ENCODE measurements at places on chromosomes 4 and X.

- DNase-seq, result no peak
These were observed 112.1 kb downstream of the AFAP1 start for GRCh38 chr4:7827566-7827965.

DNA sequence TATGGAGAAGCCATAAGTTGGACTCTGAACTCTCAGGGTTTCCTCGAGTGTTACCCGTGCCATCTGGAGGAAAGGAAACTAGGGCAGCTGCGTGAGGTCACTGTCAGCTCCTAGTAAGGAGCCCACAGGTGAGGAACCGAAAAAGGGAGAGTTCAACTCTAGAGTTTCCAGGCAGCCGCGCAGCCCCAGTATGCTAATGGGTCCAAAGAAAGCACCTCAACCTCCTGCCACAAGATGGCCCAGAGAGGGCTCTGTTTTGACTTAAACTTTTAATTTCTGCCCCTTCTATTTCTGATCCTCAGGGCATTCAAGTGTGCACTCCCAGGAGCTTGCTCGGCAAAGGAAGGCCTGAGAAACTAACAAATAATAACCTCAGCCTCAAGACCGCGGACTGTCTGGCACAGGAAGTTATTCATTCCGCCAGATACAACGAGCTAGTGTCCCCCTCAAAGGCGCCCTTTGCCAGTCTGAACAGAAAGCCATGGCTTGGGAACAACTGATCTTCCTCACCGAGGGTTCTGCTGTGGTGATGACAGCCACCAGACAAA lies 13.9 kb downstream of the SCARB2 start:
- no peak for DNase-seq

DNA sequence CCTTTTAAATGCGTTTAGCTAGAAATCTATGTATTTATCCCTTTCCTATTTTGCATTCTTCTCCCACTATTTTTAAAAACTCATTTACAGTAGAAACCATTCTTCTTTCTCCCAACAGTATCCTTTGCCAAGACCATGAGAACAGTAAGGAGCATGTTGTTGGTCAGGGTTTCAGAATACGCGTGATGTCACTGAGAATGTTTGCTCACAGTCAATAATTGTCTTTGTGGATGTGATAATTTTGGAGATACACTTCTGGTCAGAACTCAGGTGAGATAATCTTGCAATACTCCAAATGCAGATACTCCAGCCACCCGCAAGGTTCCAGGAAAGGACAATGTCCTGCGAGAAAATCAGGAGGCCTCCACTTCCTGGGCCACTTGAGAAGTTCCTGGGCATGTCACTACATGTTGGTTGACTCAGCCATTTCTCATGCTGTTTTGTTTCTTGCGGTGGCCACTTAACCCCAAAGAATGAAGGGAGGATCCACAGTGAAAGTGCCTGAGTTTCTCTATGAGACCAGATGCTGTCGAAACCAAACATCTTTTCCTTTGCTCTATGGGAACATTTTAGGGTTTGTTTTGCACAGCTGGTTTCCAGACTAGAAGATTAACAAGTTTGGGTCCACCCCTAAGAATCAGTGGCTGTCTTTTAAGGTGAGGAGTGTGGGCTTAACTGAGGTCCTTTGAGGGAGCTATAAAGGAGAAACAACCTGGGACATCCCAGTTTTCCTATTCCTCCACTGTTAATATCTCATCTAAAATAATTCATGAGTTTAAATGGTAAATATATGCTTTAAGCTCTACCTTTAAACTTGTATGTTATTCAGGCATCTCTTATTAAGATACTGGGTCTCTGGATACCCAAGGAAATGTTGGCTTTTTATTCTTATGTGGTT lies 116.0 kb downstream of the SOWAHB start:
- no peak for DNase-seq

DNA sequence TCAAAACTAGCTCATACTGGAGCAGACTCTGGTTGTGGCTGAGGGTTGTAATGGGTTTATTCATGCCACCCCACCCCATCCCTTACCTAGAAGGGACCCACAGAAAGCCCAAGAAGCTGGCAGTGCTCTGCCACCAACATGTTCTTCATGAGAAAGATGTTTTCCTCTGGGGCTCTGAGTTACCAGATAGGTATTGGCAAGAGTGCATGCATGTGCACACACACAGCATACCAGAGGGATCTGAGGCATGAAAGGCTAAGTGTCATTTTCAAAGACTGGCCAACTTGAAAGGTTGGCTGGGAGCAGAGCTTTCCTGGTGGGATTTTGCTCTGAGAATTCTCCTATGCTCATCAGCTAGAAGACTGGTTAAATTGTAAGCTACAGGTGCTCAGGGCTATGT lies 65.2 kb downstream of the PHOX2B start:
- no peak for DNase-seq

GRCh38 chr4:20287246-20287645 lies 35.5 kb downstream of the SLIT2 start:
- DNase-seq, result no peak

DNA sequence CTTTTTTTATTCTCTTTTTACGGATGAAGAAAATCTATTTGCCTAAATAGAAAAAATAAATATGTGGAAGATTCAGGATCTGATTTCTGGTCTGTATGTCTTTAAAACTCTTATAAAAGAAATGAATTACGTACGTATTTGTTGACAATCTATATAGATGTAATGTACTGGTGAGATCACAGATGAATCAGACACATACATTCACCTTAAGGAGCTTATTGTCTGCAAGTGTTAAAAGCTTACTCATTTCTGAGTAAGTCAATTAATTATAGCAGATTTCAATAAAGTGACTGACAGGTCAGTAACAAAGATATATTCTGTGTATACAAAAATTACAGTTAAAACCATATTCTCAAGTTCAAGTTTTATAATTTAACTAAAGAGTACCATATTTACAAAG lies 66.6 kb upstream of the NAF1 start:
- no peak for DNase-seq

DNA sequence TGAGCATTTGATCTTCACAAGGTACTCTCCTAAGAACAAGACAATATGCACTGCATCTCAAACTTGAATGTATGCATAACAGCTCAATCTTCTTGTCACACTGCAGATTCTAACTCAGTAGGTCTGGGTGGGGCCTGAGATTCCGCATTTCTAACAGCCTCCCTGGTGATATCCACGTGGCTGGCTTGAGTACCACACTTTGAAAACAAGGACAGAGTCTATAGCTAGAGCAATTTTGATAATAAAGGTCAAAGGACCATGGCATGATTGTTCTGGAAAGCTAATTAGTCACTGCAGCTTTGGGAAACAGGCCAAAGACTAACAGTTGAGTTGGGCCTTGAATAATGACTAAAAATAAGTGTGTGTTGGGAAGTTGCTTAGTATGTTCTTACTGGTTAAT lies 213.3 kb downstream of the GBA3 start:
- DNase-seq, result no peak

DNA sequence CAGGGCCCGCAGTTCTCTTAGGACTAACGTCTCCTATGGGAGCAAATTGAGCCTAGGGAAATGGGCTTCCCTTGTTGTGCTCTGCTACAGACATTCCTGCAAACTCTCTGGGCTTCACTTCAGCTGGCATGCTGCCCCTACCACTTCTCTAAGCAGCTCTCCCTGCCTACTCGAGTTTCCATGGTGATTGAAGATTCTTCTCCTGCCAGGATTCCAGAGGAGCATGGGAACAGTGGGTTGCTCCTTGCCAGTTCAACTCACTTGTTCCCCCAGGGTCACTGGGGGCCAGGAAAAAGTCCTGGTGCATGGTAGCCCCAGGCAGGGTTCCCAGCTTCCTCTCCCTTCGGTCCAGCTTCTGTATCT lies 21.1 kb upstream of the WDR17 start:
- DNase-seq, result no peak

GRCh38 chr4:11038926-11039325 lies 354.4 kb upstream of the CLNK start:
- DNase-seq, result no peak

- DNase-seq, result no peak
These were observed 13.5 kb downstream of the SLC10A6 start for GRCh38 chr4:86835677-86836076.

- no peak for DNase-seq
These were observed 6.9 kb downstream of the PSAPL1 start for GRCh38 chr4:7427831-7428260.

DNA sequence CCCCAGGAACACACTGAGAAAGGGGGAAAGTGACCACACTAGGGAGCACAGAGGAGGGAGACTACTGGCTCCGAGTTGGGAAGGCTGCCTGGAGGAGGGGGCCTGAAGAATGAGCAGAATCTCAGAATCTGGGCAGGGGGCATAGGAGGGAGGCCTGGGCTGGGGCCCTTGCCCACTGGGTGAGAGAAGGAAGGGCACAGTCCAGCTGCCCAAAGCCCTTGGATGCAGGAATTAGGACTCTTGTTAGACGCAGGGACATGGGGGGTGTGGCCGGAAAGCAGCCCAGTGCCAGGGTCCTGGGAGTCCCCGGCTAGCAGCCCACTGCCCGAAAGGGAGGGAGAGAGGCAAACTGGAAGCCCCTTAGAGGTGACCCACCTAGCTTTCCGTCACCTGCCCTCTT lies 1.9 kb upstream of the DUSP9 start:
- DNase-seq, result no peak

DNA sequence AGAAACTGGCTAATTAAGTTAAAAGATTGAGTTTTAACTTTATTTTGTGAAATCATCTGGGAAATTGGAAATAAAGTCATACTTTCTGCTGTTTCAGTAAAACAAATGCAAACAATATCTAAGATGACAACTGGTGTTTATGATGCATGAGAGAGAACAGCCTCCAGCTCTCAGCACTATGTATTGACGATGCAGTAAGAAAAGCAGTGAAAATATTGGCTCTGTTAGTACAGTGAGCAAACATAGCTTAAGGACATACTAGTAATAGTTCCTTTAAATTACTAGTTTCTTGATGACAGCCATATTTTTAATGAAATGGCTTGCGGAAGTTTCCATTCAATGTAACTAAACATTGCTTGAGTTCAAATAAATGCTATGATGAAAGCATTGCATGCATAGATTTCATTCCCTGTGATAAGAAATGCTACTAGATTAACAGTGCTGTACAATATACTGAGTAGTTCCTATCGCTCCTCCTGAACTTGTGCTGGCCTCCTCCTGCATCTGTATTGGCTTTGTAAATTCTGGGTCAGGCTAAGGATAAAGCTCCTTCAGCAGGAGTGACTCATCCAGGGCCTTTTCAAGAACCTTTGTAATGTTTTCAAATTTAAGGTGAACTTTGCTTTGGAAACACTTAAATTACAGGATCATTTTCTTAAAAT lies 11.6 kb downstream of the ARHGAP24 start:
- DNase-seq, result no peak

DNA sequence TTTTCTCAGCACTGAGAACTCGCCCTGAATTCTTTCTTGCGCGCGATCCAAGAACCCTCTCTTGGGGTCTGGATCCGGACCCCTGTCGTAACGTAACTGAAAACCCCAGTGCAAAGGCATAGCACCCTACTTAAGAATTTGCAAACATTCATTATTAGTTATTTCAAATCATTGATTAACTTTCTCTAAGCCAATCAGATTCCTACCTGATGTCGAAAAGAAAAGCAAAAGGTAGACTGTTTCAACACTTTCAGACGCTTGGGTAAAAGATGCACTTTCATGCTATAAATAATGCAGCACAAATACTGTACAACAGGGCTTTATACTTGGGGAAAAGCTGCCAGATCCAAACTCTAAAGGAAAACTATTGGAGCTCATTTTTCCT lies 817 bp upstream of the WDR19 start:
- no peak for DNase-seq

GRCh38 chr4:36111172-36111571 lies 133.1 kb downstream of the ARAP2 start:
- no peak for DNase-seq

- no peak for DNase-seq
These were observed 55.0 kb downstream of the LRBA start for GRCh38 chr4:150960079-150960478.

GRCh38 chr4:6962211-6963041 lies 52.8 kb downstream of the TBC1D14 start:
- DNase-seq, result no peak

GRCh38 chr4:182000077-182000476 lies 243.1 kb upstream of the TENM3 start:
- DNase-seq, result no peak

GRCh38 chr4:22322996-22323395 lies 192.9 kb downstream of the ADGRA3 start:
- no peak for DNase-seq

DNA sequence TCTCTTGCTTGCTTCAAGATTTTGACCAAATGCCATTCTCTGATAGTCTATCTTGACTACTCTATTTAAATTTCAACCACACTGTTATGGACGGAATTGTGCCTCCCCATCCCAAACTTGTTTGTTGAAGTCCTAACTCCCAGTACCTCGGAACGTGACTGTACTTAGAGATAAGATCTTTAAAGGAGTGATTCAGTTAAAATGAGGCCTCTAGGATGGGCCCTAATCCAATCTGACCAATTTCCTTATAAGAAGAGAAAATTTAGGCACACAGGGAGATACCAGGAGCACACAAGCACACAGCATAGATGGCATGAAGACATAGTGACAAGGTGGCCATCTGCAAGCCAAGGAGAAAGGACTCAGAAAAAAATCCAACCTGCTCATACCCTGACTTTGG lies 269.9 kb downstream of the KCNIP4 start:
- no peak for DNase-seq

- DNase-seq, result no peak
These were observed 94.5 kb downstream of the ANXA3 start for GRCh38 chr4:78645853-78646757.

DNA sequence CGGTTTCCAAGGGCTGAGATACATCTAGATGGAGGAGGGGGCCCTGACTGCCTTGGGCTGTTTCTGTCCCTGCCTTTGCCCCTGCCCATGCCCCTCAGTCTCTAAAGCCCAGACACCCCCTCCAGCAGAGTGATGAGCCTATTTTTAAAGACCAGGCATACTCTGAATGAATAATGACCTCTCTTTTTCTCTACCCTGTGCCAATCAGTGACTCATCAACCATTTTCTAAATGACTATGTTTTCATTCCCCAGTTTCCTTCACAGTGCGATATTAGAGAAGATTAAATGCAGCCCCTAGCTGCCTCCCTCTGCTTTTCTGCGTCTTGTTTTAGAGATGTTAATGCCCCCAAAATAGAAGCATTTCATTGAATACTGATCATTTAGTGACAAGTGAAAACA lies 15.5 kb upstream of the NHS start:
- no peak for DNase-seq

DNA sequence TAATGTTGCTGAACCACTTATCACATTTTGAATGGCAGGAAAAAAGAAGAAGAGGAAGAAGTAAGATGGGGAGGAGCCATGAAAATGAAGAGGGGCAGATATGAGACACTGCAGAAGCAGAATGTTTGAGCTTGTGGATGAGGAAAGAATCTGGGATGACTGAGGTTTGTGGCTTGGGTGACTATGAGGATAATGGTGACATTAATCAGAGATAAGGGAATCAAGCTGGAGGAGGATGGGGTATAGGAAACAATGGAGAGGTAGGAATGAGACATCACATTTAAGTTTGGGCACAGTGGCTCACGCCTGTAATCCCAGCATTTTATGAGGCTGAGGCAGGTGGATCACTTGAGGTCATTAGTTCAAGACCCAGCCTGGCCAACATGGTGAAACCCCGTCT lies 19.1 kb upstream of the PHF8 start:
- no peak for DNase-seq

All from activated T-cell treated with anti-CD3 and anti-CD28 coated beads for 24 hours (primary cell).